ENCODE measurements at places on chromosomes 16 and 17. TPM values are rescaled to one million over a fixed set of nuclear protein-coding genes. Genes with fewer than 3 reads are reported as not detected.

SLC6A2 gene
- polyA plus RNA-seq: not detected

PLD6 gene
- 12.9 TPM for polyA plus RNA-seq

CDH3 gene
- not detected for polyA plus RNA-seq

CCL17 gene
- polyA plus RNA-seq: 28.9 TPM

ZNF263 gene
- polyA plus RNA-seq: 17.2 TPM

ANTKMT gene
- polyA plus RNA-seq: 44.5 TPM

OTOA gene
- polyA plus RNA-seq: 0.33 TPM

ZDHHC1 gene
- polyA plus RNA-seq: 0.99 TPM

ASGR1 gene
- not detected for polyA plus RNA-seq

KRTAP4-5 gene
- not detected for polyA plus RNA-seq

ADCY7 gene
- 29.2 TPM for polyA plus RNA-seq

RCVRN gene
- not detected for polyA plus RNA-seq

ZNF319 gene
- 3.3 TPM for polyA plus RNA-seq

DNA sequence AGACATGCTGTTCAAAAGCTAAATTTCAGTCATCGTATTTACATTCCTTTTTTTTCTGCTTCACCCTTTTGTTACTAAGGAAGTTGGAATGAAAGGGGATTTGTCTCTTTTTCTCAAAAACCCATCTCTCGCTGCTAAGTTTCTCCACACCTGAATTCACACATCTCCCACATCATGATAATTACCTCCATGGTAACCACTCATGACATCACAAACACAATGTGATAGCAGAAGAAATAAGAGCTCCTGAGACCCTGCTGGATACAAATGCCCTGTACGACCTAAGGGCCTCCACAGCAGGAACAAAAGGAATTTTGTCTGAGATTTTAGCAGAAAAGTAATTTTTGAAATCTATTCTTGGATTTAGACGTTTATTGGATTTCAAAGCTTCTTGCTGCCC, 82.6 kb upstream of the GNAO1 start:
- no peak for DNase-seq

- DNase-seq: no peak
Measured at GRCh38 chr16:64165368-64165767, 956.5 kb downstream of the CDH11 start.

DNA sequence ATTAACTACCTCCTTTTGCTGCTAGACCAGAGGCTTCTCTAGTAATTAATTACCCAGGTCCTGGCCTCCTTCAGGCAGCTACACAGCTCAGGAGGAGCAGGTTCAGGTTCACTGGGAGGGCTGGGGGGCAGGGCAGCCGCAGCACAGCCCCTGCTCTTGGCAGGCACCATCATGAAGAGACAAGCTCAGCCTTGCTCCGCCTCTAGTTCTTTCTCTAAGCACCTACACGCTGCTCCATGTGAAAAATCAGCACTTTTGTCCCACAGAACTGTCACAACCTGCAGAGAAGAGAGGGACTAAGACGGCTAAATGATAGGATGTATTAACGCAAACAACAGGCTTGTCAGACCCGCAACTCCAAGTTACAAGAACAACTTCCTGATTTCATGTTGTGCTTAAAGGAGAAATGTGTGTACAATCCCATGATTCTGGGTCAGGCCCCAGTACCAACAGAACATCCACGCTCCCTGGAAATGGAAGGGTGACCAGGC, 53.4 kb downstream of the GRB2 start:
- no peak for DNase-seq

DNA sequence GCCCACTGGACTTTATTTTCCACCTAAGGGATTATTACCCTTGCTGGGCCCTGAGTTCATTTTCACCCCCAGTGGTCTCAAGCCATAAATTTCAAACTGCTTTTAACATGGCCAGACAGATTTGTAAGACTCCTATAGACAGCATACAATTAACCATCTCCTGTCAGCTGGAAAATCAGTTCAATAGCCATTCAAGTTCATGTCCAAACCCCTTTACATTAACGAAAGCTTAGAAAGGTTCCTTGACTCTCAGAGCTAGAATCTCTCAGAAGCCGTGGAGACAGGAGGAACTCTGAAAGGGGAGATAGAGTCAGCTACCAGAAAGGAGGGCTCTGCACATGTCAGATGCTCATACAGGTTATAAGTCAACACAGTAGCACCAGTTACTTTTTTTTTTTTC, 23.3 kb downstream of the SOX9 start:
- DNase-seq: no peak

GRCh38 chr17:4144422-4144747, 1.4 kb downstream of the CYB5D2 start:
- DNase-seq: no peak

GRCh38 chr16:86225905-86226371, 284.4 kb upstream of the FOXF1 start:
- DNase-seq: no peak

DNA sequence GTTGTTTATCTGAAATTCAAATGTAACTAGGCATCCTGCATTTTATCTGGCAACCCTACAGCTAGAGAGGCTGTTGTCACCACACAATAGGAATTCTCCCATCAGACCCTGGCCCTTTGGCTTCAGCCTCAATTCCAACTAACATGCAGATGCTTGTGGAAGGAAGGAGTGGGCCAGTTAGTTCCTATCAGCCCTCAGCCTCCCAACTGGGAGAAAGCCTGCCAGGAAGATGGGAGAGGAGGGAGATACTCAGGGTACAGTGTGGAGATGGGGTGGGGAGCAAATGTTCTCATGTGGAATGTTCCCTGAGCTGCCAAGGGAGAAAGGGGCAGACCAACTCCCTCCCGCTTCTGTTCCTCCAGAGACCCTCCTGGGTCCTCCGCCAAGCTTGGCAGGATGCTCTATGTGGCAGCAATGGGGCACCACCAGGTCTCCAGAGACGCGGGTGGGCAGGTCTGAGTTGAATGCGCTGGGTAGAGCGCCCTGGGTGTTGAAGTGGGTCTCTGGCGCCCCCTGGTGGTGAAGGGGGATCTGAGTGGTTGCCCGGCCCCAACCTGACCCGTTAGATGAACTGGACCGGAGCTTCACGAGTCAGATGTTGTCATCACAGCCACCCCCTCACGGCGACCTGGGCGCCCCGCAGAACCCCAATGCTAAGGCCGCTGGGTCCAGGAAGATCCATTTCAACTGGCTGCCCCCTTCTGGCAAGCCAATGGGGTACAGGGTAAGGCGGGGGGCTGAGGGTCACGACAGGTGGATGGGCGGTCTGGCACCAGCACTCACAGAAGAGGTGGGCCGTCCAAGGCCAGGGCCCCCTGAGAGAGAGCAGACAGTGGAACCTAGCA, 15.2 kb downstream of the GALK1 start:
- no peak for DNase-seq

DNA sequence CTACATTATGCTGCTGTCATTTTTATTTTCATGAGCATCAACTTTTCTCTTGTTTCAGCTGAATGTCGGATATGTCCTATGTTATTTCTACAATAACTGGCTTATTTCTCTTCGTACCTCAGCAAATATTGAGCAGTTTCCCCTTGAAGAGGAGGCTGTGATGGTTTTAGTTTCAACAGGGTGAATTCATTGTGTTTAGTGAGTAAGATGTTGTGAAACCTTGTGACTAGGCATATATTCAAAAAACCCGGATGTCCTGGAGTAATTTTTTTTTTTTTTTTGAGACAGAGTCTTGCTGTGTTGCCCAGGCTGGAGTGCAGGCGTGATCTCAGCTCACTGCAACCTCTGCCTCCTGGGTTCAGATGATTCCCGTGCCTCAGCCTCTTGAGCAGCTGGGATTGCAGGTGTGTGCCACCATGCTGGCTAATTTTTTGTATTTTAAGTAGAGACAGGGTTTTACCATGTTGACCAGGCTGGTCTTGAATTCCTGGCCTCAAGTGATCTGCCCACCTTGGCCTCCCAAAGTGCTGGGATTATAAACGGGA, 11.1 kb downstream of the CPD start:
- DNase-seq: no peak

GRCh38 chr16:15919331-15919730, 30.1 kb upstream of the ABCC1 start:
- no peak for DNase-seq

DNA sequence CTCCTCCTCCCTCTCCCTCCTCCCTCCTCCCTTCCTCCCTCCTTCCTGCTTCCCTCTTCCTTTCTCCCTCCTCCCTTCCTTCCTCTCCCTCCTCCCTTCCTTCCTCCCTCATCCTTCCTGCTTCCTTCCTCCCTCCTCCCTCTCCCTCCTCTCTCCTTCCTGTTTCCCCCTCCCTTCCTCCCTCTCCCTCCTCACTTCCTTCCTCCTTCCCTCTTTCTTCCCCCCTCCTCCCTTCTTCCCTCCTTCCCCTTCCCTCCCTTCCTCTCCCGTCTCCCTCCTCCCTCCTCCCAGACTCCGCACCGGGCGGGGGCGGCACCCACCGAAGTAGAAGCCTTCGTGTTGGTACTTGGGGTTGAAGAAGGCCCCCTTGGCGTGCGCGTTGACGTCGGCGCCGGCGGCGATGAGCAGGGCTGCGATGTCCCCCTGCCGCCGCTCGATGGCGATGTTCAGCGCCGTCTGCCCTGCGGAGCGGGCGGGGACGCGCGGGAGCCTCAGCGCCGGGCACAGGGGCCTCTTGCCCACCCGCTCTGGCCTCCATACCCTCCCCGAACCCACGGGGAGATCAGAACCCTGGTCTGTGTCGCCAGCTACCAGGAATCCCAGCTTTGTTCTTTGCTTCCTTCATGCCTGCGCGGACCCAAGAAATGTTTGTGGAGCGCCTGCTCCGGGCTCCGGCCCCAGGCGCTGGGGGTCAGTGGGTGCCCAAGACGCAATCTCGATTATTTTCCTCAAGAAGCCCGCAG, 22.2 kb downstream of the TRPV3 start:
- no peak for DNase-seq

- no peak for DNase-seq
Measured at GRCh38 chr17:73394512-73395450, 83.0 kb upstream of the CDC42EP4 start.

GRCh38 chr16:72856797-72857196, 191.1 kb downstream of the ZFHX3 start:
- DNase-seq: no peak

GRCh38 chr17:38660097-38661025, 14.4 kb downstream of the EPOP start:
- no peak for DNase-seq

DNA sequence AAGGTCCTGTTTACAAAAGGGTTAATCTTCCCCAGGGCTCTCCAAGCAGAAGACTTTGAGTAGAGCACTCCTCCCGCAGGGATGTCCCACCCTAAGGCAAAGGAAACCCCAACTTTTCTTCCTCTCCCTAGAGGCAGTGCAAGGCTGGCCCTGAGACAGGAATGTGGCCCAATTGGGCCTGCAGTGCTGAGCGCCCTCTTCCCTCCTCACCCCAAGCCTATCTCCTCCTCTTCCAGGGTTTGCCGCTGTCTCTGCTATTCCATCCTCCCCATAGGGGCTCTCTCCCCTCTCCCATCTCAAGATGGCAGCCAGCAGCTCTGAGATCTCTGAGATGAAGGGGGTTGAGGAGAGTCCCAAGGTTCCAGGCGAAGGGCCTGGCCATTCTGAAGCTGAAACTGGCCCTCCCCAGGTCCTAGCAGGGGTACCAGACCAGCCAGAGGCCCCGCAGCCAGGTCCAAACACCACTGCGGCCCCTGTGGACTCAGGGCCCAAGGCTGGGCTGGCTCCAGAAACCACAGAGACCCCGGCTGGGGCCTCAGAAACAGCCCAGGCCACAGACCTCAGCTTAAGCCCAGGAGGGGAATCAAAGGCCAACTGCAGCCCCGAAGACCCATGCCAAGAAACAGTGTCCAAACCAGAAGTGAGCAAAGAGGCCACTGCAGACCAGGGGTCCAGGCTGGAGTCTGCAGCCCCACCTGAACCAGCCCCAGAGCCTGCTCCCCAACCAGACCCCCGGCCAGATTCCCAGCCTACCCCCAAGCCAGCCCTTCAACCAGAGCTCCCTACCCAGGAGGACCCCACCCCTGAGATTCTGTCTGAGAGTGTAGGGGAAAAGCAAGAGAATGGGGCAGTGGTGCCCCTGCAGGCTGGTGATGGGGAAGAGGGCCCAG, 1.0 kb downstream of the PRRT2 start:
- no peak for DNase-seq

- no peak for DNase-seq
Measured at GRCh38 chr17:65588181-65588808, 26.8 kb upstream of the AXIN2 start.

GRCh38 chr17:28390563-28390962, 15.4 kb downstream of the SLC46A1 start:
- no peak for DNase-seq

DNA sequence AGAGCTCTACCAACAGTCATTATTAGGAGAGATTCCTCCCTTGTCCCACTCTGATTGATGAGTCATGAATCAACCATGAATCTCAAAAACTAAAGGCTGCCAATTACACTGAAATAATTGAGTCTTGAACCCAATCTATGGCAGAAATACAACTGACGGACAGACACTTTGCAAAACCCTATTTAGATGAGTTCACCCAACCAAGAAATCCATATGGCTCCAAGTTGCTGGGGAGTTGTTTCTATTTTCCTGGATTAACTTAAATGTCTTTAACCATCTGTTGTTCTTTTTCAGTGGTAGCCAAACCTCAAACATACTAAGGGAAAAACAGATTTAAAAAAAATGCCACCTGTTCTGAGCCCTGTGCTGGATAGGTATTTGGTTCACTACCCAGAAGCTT, 151.0 kb downstream of the SHISA9 start:
- DNase-seq: no peak

DNA sequence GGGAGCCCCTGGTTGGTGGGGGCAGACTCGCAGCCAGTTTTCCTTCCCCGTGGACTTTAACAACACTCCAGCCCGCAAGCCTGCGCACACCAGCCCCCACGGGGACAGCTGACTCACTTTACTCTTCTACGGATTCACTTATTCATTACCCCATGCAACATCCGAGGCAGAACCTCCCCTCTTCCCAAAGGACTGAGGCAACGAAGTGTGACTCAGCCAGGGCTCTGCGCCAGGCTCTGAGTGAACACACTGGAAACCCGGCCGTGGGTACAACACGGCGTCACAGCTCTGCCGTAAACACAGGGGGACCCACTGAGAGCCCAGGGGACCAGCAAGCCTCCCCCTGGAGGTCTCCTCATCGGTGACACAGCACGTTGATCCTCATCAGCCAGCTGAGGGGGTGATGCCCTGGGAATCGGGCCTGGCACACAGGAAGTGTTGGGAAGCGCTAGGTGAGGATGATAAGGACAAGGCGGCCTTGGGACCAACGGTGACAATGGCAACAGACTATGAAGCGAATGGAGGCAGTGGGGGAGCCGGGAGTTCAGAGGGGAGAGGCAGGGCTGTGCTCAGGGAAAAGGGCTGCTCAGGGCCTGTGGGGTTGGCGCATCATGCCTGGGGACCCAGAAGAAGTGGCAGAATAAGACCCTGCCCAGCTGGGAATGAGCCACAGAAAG, 14.6 kb downstream of the COTL1 start:
- DNase-seq: no peak

DNA sequence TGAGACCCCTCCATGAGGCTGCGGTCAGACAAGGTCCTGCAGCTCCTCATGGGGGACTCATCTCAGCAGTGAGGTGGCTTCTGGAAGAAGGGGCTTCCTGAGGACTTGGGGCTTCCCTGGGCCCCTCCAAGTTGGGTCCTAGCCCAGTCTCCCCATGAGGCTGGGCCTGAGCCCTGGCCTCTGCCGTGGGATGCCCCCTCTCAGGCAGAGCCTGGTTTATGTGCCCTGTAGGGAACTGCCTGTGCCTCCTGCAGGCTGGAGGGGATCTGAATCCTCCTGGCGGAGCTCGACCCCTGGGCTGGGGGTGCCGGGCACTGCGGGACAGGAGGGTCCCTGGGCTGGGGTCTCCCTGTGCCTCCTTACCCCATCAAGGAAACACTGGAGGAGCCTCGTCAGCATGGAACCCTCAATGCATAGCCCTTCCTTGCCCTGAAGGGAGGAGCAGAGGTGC, 45.8 kb downstream of the TNFRSF13B start:
- no peak for DNase-seq

All from GM12878 (cell line).